NCI-H1048 (cell line): ENCODE measurements at places on chromosomes 7 and 10.

DNA sequence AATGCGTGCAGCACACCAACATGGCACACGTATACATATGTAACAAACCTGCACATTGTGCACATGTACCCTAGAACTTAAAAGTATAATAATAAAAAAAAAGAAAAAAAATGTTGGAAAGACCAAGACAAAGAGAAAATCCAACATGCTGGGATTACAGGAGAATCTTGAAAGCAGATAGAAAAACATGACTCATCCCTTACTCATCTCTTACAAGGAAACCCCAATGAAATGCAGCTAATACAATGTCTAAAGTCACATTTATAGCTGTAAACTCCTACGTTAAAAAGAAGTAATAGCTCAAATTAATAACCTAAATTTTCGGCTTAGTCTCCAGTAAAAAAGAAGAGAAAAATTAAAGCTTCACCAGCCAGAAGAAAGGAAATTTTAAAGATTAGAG is 47.5 kb upstream of the DGKB start:
- no peak for DNase-seq

DNA sequence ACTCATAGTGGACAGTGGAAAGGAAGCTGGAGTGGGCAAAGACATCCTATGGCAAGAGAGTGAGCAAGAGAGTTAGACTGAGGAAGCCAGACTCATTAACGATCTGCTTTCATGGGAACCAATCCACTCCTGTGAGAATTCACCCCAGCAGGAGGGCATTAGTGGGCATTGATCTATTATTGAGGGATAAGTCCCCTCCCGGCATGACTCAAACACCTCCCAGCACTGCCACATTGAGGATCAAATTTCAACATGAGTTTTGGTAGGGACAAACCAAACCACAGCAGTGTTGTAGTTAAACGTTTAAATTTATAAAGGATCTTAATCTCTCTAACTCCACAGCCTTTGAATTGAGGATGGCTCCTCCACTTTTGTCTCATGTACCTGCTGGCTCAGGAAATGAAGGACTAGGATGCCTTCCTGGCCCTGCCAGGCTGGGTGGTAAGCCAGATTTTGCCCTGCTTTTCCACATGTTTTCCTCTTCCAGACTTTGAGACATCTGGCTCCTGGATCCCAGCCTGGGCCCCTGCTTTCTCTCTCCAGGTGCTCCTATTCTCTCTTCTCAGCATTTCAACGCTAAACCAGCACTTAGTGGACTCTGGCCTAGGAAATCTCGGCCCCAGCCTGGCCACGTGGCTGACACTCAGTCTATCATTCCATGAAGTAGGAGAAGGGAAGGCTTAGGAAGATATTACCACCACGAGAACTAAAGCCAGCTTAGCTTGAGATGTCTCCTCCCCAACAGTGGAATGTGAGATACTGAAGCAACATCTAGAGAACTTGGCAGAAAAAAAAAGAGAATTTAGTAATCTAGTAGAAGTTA is 96.5 kb upstream of the PIP4K2A start:
- no peak for DNase-seq

DNA sequence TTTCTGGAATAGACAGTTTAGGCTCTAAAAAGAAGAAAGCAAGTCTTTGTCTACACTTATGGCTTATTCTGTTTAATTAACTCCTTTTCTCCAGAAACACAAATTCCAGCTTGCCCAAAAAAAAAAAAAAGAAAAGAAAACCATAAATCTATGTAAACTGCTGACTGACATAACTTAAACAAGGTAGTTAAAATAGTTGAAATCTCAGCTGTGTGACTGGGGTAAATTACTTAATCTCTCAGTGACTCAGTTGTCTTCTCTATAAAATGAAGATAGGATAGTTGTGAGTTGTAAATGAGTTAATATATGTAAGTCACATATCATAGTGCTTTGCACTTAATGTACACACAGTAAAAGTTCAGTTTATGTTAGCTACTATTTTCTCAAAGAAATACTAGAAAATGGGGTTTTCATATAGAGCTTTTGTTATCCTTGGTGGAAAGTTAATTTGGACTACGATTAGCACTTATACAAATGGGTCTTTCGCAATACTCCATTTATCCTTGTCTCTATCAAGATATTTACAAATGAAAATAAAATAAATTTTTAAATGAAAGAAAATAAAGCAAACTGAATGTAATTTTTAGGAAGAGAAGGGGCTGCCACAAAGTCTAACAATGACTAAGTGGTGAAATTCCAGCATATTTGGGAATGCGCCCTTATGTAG is 200.9 kb downstream of the MBL2 start:
- DNase-seq, result no peak

DNA sequence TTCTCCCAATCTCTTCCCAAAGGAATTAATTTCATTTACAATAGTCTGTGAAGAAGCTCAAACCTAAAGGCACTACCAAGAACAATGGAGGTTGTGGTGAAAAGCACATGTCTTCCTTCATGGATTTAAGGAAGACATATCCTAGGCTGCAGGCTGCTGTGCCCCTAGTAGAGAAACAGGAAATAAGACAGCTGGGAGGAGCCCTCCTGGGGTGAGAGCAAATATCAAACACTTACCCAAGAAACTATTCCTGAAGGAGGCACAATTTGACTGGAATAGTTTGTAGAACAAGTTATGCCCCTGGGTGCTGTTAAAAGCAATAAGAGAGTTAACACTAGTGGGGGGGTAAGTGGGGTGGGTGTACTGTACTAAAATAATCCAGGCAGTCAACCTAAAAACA is 30.1 kb downstream of the PDZD8 start:
- no peak for DNase-seq

- no peak for DNase-seq
Observed at GRCh38 chr10:43215758-43216455, 51.0 kb downstream of the RASGEF1A start.

DNA sequence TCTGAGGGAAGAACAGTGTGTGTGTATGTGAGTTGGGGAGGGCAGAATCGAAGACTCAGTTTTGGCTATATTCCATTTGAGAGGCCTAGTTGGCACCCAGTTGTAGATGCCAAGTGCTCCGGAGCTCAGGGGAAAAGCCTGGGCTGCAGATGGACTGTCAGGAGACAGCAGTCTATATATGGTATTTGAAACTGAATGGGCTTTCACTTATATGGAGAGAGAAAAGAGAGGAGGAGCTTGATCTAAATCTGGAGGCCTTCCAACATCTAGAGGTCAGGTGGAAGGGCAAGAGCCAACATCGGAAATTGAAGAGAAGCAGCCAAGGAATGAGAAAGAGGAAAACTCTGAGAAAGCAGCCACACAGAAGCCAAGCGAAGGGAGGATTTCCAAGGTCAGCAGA is 350.8 kb upstream of the BMPER start:
- DNase-seq, result no peak

GRCh38 chr7:47442605-47442865 is 139.4 kb downstream of the TNS3 start:
- no peak for DNase-seq

- no peak for DNase-seq
Observed at GRCh38 chr10:17175551-17175950, 25.9 kb downstream of the TRDMT1 start.

DNA sequence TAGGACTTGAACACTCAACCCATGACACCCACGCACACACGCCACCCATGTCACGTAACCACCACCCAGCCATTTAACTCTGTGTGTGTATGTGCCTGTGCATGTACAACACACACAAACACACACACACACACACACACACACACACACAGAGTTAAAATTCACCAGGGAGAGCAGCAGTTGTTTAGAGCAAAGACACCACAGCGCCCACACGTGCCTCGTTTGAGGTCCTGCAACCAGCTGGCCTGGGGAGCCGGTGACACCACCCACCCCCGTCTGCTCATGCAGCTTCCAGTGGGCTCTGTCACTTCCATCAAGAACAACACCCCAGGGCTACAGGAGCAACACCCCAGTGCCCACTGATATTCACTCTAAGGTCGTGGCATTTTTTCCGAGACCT is 97.4 kb downstream of the ELFN1 start:
- no peak for DNase-seq

DNA sequence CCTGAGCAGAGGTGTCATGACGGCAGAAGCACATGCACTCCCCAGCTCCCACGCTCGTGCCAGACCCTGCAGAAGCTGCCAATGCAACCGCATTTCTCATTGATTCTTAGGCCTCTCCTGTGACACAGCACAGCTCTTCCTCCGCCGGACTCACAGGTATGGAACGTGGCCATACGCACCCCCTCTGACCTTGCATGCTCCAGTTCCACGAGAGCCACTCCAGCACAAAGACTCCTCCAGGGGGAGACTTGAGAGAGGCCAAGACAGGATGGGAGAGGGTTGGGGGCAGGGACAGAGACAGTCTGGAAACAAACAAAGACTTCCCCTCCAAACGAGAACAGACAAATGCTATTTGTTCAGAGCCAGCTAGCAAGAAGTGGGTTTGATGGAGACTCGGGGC is 124.3 kb upstream of the PPP2R2D start:
- DNase-seq, result no peak

DNA sequence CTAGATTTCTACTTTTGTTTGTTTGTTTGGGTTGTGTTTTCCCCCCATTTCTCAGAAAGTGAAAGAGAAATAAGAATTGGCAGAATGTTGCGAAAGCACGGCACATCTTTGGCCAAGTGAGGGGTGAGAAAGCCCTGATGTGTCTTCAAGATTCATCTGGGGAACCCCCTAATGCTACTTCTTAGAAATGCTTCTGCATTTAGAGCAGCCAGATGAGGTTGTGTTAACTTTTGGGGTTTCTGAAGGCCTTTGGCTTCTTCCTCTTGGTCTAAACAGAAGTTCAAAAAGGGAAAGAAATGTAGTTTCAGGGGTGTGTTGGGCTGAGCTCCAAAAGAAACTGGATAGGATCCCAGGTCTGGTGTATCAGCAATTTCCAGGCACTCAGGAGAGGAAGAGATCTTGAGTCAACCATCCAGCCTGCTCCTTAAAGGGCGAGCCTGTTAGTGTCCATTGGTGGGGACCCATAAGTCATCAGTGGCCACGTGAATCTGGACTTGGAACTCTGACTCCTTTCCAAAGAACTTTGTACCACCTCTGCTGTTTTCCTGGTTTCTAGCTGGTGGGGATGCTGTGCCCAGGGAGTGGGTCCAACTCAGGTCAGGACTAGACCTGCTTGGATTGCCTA is 6.5 kb downstream of the DUSP5 start:
- no peak for DNase-seq

DNA sequence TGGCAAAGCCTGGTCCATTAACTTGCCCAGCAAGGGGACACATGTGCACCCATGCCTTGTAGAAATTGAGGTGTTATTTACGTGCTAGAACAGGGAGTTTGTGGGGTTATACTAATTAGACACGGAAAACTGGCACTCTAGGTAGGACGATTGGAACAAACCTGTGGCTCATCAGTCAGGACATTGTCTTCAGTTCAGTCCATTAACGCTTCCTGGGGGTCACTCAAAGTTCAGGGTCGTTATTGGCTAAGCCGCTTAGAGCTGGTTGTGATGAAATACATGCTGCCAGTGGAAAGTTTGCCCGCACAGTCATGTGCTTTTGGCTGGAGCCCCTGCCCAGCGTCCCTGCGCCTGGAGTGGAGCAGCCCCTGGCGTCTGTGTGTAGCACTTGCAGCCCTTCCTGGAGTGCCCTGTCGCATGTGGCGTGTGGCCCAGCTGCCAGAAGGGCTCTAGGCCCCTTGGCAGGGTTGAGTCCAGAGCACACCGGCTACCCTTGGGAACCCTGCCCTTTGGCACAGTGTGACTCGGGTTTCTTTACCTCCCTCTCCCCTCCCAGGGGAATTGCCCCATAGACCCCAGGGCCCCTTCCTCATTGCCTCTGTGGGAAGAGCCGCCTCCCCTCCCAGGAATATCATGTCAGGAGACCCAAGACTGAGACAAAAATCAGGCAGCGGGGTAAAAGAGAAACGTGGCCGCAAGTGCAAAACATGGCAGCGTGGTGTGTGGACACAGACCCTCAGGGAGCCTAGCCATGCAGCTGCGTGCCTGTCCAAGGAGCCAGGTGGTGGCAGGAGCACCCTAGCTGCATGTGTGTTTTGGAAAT is 9.8 kb downstream of the ZNF775 start:
- DNase-seq, result no peak

DNA sequence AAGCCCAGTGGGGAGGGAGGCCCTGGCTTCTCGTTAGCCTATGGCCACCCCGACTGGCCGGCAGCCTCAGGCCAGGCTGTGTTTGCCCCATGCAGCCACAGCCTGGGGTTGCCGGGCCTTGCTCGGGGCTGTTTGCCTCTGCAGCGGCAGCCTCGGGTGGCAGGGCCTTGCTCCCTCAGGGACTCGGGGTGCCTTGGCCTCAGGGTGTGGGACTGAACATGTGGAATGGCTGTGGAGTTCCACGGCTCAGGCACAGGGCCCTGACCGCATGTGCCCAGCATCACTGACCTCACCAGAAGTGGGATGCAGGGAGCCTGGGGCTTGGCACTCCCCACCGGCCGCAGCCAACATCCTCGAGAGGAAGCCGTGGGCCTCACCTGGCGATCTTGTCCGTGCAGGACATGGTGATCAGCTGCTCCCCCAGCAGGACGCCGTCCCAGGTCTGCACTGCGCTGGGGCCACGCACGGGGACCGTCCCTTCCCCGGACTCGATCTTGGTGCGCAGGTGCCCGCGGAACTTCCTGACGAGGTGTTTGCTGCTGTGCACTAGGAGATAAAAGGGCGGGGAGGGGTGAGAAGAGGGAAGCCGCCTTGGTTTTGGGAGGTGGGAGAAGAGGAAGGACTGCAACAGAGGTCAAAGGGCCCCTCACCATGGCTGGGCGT is 160.5 kb downstream of the WDR37 start:
- no peak for DNase-seq

- no peak for DNase-seq
Observed at GRCh38 chr10:31353574-31353973, 34.6 kb downstream of the ZEB1 start.

- no peak for DNase-seq
Observed at GRCh38 chr7:16637379-16637778, 8.2 kb downstream of the ANKMY2 start.
